A549 treated with GW870086 at 1 μM for 4 hours (cell line): ENCODE measurements at places on chromosomes 2 and 18. TPM values are rescaled to one million over a fixed set of nuclear protein-coding genes. Genes with fewer than 3 reads are reported as not detected.

CNOT9 gene
- 38.7 to 43.9 TPM (median 39.6 TPM) in 5 replicates for total RNA-seq

FRZB gene
- total RNA-seq, result 0.07 TPM in 3 of 5 replicates, not detected in the others

FHL2 gene
- 64.2 to 81.4 TPM (median 69.4 TPM) in 5 replicates for total RNA-seq

TUBA3E gene
- 0.29 to 0.83 TPM (median 0.62 TPM) in 5 replicates for total RNA-seq

TMEM247 gene
- not detected in 5 replicates for total RNA-seq

HOXD3 gene
- 0.07 to 0.20 TPM (median 0.13 TPM) in 4 of 5 replicates, not detected in the other for total RNA-seq

HOXD1 gene
- 0.10 to 0.22 TPM (median 0.20 TPM) in 4 of 5 replicates, not detected in the other for total RNA-seq

FMNL2 gene
- total RNA-seq, result 26.3 to 38.5 TPM (median 32.2 TPM) in 5 replicates

REEP1 gene
- 0.77 to 1.1 TPM (median 1.1 TPM) in 5 replicates for total RNA-seq

RASGRP3 gene
- 0.55 to 1.2 TPM (median 0.72 TPM) in 5 replicates for total RNA-seq

RNF125 gene
- 0.19 to 0.42 TPM (median 0.31 TPM) in 5 replicates for total RNA-seq

ZNF512 gene
- total RNA-seq, result 12.2 to 21.3 TPM (median 17.9 TPM) in 5 replicates

ZSWIM2 gene
- total RNA-seq, result not detected in 5 replicates

QPCT gene
- total RNA-seq, result 20.7 to 24.1 TPM (median 21.2 TPM) in 5 replicates

ATP6V1B1 gene
- 1.2 to 2.5 TPM (median 2.4 TPM) in 5 replicates for total RNA-seq

ST6GAL2 gene
- 15.0 to 22.9 TPM (median 17.5 TPM) in 5 replicates for total RNA-seq

ANKRD30B gene
- not detected in 5 replicates for total RNA-seq

KIAA2012 gene
- total RNA-seq, result not detected in 5 replicates

CABYR gene
- total RNA-seq, result 12.4 to 16.9 TPM (median 13.0 TPM) in 5 replicates

STEAP3 gene
- total RNA-seq, result 52.3 to 66.5 TPM (median 62.4 TPM) in 5 replicates

ARMC9 gene
- 13.0 to 16.2 TPM (median 14.1 TPM) in 5 replicates for total RNA-seq

CD207 gene
- not detected in 5 replicates for total RNA-seq

PLB1 gene
- total RNA-seq, result 0.99 to 1.8 TPM (median 1.6 TPM) in 5 replicates

ST8SIA3 gene
- total RNA-seq, result not detected in 5 replicates

OSBPL6 gene
- 5.1 to 9.2 TPM (median 7.5 TPM) in 5 replicates for total RNA-seq

CROCC2 gene
- total RNA-seq, result not detected in 5 replicates
